ENCODE measurements at places on chromosomes 16 and 17.

- no peak for DNase-seq
Measured at GRCh38 chr17:45038728-45039634, 12.5 kb downstream of the DCAKD start.

GRCh38 chr16:17858061-17858460, 387.3 kb upstream of the XYLT1 start:
- DNase-seq, result no peak

DNA sequence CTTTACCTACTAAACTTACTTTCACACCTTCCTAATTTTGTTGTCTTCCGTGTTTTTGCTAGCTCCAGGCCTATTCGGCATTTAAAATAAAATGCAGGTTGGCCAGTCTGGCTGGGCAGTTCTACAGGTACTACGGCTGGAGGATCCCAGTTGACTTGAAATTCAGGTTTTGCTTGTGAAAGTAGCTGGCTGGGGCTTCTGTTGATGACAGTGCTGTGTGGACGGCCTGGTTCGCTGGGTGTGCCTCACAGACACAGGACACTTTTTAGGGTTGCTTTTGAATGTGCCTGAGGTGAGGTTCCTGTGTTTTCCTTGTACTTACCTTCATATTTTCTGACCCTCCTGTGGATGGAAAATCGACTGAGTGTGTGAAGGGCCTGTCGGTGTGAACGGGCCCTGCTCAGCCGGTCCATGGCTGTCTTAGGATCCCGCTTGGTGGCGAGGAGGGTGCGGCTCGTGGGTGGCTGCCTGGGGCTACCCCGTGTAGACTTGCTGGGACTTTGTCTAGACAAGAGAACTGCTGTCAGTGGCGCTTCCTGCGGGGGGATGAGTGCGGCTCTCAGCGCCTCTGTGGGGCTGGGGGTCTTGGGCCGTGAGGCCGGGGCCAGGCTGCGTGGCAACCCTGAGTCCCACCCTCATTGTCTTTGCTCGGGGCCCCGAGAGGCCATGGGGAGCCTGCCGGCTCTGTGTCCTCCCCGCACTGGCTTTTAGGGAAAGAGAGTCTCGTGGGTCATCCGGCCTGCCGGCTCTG, 18.7 kb upstream of the ZNF750 start:
- DNase-seq, result no peak

GRCh38 chr17:28381141-28381825, 9.8 kb downstream of the SARM1 start:
- DNase-seq, result peak; percentile 64

DNA sequence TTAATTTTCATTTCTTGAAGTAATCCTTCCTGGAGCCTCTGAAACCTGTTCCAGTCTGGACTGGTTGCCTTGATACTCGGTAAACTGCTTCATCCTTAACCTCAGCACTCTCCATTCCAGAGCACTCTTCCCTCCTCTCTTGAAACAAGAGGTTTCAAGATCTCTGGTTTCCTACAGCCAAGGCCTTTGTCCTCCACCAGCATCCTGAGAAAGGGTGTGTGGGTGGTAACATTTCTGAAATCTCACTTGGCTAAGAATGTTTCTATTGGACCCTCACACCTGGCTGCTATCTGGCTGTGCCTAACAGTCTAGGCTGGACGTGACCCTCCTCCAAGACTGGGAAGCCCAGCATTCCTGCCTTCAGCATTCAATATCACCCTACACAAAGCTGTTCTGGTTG, 99.7 kb downstream of the CYTH1 start:
- DNase-seq, result no peak

DNA sequence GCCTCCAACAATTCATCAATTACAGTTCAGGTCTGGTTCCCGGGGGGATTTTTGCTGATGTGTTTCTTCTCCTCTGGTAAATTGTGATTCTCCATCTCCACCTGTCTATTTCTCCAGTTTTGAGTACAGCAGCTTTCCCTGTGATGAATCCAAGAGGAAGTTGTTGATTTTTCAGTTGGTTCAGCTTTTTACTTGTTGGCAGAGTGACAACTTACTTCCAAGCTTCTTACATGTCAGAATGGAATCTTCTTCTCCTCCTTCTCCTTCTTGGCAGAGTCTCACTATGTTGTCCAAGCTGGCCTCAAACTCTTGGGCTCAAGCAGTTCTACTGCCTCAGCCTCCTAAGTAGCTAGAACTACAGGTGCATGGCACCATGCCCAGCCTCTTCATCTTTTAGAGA, 33.4 kb upstream of the TMEM92 start:
- DNase-seq, result no peak

DNA sequence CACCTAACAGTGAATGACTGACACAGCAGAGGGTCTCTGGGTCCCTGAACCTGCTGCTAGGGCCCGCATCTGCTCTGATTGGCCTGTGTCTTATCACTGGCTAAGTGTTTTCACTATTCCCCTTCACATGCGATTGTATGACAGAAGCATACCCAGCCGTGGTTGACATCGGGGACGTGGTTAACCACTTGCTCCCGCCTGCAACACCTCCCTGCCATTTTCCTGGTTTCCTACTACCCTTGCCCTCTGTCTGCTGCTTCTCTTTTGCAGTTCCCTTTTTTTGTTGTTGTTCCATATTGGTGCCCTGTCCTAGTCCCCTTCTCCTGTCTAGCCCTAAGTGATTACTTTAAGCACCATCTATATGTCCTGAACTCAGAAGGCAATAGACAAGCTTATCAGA, 177.0 kb downstream of the RGS9 start:
- DNase-seq, result no peak

GRCh38 chr17:38557396-38557795, 48.4 kb downstream of the SRCIN1 start:
- no peak for DNase-seq

GRCh38 chr16:28532940-28533647, 5.7 kb downstream of the NUPR1 start:
- DNase-seq, result no peak

GRCh38 chr16:3099732-3100499, 822 bp upstream of the ZSCAN10 start:
- DNase-seq, result peak; percentile 72

GRCh38 chr16:56773532-56773931, 43.6 kb downstream of the NUP93 start:
- no peak for DNase-seq

DNA sequence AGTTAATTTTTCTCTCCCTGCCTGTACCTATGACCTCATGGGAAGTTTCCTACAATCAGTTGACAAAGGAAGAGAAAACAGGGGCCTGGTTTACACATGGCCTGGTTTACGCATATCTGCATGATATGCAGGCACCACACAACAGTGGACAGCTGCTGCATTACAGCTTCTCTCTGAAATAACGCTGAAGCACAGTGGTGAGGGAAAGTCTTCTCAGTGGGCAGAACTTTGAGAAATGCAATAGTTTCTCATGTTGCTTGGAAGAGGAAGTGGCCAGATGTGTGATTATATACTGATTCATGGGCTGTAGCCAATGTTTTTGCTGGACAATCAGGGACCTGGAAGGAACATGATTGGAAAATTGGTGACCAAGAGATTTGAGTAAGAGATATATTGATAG, 324.1 kb upstream of the GOT2 start:
- no peak for DNase-seq

- DNase-seq, result no peak
Measured at GRCh38 chr16:81836279-81837054, 57.4 kb downstream of the PLCG2 start.

DNA sequence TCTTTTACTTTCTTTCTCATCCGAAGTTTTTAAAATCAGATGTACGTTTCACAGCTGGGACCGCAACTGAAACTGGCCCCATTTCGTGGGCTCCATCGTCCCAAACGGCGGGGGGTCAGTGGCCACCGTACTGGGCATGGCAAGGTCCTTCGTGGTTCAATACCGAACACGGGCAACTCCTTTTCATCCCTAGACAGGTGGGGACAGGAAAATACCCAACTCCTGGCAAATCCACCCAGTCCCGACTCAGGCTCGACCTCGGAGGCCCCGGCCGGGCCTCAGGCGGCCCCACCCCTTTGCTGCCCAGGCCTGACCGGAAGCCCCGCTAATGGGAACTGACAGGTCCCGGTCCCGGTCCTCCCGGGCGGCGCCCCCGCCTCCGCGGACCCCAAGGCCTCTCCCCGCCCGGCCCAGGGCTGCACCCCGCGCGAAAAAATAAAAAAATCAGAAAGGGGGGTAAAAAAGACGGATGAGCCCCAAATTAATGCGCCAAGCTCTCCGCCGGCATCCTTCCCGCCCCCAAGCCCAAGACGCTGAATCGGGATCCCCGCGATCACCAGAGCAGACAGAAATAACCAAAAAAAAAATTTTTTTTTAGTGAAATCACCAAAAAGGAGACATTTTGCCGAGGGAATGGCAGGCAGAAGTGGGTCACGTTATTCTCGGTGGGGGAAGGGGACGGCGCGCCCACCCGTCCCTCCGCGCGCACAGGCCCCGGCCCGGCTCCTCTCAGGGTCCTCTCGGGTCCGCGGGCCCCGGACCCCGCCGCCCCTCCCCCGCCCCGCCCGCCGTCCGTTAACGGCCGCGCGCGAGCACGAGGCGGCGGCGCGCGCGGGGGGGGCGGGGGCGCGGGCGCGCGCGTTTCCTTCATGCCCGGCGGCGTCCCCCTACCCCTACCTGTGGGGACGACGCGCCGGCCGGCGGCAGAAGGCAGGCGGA, 562 bp downstream of the ZC3H7A start:
- DNase-seq, result peak; percentile 48

DNA sequence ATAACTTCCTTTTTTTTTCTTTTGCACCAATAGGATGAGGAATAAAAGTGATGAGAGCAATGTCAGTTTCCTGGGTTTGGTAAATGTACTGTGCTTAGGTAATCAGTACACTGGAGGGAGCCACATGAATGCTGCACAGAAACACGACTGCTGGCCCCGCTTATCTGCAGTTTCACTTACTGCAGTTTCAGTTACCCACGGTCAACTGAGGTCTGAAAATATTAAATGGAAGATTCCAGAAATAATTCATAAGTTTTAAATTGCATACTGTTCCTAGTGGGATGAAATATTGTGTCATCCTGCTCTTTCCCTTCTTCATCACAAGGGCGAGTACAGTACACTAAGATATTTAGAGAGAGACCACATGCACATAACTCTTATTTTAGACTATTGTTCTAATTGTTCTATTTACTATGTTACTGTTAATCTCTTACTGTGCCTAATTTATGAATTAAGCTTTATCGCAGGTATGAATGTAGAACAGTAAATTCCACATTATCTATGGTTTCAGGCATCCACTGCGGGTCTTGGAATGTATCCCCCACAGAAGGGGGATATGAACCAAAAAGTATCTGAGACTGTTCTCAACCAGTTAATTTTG, 6.4 kb upstream of the LGALS3BP start:
- no peak for DNase-seq

DNA sequence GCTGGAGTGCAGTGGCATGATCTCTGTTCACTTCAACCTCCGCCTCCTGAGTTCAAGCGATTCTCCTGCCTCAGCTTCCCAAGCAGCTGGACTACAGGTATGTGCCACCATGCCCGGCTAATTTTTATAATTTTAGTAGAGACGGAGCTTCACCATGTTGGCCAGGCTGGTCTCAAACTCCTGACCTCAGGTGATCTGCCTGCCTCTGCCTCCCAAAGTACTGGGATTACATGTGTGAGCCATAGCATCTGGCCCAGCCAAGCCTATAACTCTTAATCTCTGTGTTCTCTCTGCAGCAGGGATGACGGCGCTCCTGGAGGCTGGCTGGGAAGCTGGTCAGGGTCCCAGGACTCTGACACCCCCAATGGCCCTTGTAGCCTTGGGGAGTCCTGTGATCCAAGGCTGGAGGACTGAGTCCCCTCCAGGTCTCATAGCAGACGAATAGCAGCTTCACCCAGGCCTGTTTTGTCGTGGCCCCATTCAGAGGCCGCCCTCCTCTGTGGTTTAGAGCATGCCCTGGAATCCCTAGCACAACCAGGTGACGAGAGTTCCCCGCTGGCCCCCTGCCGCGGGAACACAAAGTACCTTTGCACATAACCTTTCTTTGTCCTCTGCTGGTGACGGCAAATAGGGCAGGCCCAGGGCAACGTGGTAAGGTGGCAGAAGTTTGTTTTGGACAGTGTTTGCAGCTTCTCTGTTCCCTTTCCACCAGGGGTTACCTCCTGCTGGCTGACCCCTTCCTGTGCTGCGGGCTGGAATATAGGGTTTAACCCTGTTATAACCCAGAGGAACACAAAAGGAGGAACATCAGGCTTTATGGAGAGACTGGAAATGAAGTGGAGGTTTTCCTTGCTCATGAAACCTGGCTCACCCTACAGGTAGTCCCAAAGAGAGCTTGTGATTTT, 43.0 kb upstream of the TOB1 start:
- no peak for DNase-seq

DNA sequence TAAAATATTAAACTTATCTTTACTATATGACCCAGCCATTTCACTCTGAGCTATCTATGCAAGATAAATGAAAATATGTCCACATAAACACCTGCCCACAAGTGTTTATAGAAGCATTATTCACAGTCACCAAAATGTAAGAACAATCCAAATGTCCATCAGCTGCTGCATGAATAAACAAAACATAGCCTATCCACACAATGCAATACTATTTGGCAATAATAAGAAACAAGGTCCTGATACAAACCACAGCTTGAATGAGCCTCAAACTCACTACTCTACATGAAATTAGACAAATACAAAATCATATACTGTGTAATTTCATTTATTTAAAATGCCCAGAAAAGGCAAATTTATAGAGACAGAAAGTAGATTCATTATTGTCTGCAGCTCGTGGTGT, 355.1 kb downstream of the CDH8 start:
- no peak for DNase-seq

DNA sequence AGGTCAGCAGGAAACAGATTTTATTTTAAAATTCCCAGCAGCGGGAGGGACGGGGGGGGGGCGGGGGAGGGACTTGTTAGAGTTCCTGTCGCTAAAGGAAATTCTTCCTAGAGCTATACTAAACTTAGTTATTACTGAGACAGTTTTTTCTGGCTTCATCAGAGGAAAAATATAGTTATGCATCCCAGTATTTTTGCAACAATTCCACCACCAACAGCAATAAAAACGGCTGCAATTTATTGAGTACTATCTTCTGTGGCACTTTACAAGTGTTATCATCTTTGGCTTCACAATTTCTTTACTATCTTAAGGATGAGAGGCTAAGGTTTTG, 6.9 kb upstream of the DHRS7B start:
- no peak for DNase-seq

GRCh38 chr17:63476854-63477479, at the start of gene ACE:
ACE (plus strand) TSS chr17:63477061; CDS start chr17:63477095, 34 bp downstream.
- no peak for DNase-seq

DNA sequence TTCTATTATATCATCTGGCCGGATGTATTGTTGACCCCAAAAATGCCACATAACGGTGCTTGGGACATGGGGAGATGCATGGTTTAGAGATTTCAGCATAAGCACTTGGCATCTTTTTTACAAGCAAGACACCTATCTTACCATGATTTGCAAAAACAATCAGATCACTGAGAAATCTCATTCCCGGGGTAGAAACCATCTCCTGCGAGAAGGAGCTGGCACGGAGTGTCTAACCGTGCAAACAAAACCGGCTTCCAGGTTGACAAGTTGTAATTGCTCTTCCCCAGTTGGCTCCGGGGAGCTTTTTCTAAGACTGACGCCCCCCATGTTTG, 1.0 kb downstream of the SLC16A6 start:
- DNase-seq, result no peak

GRCh38 chr17:17934214-17934613, 38.0 kb downstream of the TOM1L2 start:
- no peak for DNase-seq

Measured in dorsolateral prefrontal cortex (tissue), 122 donors.